ENCODE measurements at places on chromosomes 2 and 18.

DNA sequence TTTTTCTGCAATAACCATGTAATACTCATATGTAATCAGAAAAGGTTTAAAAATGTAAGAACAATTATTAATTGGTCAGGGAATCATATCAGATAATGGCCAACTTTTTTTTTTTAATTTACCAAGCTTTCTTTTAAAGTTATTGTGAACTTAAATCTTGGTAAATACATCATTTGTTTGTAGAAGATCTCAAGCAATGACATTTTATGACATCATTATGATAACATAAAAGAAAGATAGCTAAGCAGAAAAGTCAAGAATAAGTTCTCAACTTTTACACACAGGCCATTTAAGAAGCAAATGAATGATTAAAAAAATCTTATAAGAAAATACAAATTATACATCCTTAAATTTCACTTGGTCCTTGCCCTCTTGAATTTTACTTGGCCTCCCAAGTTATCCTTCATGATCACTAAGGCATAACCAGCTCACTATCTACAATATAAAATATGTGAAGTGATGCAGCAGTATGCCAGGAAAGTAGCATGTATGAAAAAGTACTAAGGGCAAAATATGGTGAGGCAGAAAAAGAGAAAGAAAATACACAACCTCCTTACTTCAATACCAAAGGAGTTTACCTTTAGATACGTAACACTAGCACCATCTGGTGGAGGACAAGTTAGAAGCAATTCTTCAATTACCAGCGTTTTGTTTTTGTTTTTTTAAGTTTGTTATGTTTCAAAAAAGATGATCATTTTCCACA lies 116.6 kb downstream of the SRBD1 start:
- DNase-seq: peak; percentile 39

GRCh38 chr2:210177769-210178168 lies 6.6 kb upstream of the KANSL1L start:
- DNase-seq: peak; percentile 59

GRCh38 chr2:227788561-227789018 lies 25.1 kb upstream of the CCL20 start:
- no peak for DNase-seq

GRCh38 chr2:98917031-98917471 lies 19.0 kb downstream of the CRACDL start:
- DNase-seq: no peak

DNA sequence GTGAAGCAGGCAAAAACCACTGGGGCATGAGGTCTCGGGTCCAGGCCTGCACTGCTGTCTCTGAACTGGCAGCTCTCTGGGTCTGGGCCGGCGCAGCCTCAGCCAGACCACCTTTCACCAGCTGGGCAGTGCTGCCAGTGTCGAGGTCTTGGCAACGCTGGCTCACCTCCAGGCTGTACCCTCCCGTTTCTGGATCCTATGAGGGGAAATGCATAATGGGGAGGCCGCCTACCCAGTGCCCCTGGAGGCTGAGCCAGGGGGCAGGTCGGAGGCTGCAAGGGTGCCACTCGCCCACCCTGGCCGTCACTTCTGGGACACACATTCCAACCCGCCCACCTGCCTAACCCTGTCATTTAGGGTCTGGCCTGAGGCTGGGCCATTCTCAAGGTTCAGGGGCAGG lies 24.6 kb downstream of the KIF1A start:
- no peak for DNase-seq

GRCh38 chr18:49491534-49491856 lies 4.5 kb upstream of the C18orf32 start:
- DNase-seq: no peak

DNA sequence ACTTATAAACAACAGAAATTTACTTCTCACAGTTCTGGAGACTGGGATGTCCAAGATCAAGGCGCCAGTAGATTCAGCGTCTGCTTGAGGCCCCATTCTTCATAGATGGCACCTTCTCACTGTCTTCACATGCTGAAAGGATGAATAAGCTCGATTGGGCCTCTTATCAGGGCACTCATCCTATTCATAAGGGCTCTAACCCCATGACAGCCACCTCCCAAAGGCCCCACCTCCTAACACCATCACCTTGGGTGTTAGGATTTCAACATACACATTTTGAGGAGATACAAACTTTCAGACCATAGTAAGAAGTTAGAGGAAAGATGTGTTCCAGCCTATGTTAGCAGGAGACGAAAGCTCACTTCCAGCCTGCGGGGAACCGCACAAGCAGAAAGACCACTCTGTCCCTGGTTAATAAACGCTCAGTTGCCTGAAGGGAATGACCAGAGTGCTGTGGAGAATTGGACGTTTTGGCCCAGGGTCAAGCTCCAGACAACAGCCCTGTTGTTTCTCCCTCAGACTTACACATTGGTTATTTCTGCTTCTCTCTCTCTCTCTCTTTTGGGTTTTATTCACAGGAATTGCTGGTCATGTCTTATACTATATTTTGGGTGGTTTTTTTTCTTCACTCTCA lies 90.3 kb downstream of the MAPRE2 start:
- no peak for DNase-seq

DNA sequence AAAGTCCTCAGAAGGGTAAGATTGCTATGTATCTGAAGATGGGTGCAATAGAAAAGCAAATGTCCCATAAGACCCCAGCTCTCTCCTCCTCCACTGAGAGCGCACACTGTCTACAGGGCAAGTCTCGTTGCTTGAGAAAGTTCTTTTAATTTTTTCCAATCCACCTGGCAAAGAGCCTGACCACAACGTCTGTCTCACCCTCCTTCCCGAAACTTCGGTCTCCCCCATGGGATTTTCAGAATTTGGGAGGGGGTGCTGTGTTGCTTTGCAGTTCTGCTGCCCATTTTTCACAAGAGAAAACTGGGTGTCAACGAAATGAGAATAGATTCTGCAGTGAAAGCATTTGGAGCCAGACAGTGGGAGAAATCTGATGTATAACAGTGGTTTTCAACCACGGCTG lies 40.4 kb downstream of the SERTAD2 start:
- DNase-seq: no peak

DNA sequence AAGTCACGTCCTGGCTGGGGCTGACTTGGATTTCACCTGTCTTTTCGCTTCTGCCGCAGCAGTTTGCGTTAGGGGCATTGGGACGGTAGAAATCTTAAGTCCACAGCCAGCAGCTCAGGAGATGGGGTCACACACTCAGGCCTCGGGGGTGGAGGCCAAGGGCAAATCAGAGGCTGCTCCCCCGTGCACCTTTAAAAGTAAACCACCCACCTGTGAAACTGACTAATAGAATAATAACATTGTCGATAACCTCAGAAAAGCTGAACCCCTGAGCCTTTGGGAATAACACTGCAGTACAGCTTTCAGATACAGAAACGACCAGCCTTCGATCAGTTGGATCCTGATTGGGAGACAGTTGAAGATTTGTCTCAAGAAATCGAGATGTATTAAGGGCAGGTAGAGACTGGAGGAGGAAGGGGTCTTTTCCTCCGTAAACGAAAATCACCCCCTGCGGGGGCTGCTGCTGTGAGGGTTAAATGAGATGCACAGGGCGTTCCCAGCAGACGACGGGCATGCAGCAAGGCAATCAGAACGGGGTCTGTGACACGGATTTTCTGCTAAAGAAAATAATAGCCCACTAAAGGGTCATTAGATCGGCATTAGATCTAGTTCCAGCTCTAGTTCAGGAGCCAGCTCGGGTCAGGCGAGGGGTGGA lies 16.4 kb upstream of the NFATC1 start:
- no peak for DNase-seq

DNA sequence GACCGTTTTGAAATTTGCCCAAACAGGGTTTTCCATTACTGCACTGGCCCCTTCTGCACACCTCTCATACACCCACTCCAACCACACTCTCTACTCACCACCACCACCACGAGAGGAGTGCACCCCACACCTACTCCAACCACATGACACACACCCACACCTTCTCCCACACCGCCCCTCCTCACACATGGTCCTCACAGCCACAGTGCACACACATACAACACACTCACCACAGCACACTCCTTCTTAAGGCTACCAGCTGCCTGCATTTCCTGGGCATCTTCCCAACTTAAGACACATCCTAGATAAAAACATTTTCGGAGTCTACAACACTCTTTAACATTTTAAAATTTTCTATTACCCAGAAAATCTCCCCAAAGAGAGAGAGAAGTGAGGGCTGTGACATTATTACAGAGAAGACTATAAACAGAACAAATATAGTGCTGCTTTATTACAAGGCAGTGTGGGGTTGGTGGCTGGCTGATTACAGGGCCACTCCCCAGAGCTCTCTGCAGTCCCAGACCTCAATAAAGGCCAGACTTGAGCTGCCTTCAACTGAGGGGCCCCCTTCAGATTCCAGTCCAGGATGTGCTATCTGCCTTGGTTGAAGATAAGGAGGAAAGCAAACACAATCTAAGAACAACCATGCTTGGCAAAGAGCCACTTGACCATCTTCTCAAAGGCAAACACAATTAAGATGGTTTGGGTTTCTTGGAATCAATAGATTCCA lies 36.1 kb downstream of the NHEJ1 start:
- DNase-seq: peak; percentile 24

DNA sequence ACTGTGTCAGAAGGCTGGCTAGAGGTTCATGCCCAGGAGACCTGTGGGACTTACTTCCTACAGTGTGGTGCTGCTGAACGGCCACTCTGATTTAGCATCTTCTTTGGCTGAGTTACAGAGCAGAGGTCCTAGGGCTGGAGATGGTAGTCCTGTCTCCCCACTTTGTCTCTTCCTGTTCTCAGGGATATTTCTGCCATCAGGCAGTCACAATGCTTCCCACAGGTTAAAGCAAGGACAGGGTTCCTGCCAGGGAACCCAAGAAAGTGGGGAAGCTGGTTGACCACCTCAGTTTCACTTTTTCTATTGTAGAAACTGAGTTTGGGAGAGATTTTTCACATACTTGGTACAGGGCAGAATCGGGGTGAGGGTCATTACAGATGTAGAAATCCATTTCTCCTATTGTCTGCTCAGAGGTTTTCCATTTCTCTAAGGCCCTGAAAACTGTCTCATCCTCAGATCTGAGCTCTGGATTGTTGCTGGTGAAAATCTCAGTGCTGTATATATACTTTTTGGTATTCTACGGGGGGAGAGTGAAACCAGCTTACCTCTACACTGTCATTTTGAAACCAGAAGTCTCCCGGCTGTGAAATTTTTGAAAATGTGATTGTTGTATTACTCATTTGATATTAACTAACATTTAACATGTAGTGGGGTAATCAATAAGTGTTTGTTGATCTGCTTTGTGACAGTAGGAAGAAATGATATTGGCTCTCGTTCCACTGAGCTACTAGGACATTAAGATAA lies 37.0 kb upstream of the MEP1B start:
- DNase-seq: no peak

DNA sequence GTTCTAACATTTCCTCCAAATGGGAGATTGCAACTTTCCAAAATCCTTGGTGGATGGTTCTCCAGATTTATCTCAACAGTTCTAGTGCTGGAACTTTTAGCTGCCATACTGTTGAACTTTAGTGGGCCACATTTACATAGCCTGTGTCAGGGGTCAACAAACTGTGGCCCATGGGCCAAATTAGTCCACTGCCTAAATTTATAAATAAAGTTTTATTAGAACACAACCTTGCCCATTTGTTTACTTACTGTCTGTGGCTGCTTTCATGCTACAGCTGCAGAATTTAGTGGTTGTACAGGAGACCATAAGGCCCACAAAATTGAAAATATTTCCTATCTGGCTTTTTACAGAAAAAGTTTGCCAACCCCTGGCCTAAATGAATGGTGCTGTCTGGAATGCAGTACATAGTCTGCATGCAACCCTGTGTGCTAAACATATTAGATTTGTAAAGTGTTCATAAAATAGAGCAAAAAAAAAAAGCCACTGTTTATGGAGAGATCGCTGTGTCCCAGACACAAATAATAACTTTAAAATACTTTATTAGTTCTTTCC lies 30.3 kb downstream of the MGAT5 start:
- DNase-seq: no peak

- no peak for DNase-seq
Measured at GRCh38 chr2:120566331-120567035, 169.2 kb upstream of the GLI2 start.

DNA sequence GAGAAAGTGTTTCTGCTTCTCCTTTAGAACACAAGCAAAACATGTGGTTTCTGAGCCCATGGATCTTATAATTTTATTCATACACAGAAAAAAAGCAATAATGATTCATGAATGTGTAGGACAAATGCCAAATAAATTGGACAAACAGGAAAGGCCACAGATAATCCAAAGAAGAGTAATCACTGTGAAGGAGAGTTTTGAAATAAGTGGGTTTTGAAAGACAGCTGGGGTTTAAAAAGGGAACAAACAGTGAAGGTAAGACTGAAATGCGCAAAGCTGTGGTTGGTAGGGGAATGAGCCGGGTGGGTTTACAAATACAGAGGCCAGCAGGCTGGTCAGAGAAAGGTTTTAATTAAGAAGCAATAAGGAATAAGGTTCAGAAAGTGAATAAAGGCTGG lies 50.0 kb upstream of the MBOAT2 start:
- no peak for DNase-seq

GRCh38 chr18:12911025-12911928 lies 27.2 kb upstream of the PTPN2 start:
- no peak for DNase-seq

DNA sequence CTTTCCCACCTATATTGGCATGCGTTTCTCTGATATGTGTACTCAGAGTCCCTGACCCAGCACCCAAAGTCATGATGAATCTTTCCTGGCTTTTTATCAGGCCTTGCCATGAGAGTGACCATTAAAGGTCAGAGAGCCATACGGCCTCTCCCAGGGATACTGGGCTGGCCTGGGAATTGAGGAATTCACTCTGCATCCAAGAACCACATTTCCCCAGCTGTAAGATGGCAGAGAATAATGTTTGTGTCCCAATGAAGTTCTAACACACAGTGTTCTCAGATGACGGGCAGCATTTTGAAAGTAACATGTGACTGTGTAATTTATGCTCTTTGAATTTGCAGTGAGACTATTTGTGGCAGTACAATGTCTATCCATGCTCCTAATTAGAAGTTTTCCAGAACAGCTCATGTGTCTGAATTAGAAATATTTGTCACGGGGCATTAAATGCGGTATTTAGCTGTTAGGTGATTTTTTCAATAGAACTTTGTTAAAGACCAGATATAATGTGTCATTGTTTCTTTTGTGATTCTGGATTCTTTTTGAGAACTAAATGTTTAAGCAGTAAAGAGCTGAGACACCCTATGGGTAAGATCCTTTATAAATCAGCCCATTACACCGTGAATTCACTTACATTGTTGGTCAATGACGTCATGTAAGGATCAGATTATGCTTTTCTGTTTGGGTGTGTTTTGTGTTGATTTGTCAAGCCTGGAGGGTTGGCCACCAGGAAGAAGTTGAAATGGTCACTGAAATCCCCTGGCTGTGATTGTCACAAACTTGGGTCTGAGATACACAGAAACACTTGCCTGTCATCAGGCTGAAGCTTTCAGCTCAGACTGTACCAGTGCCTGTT lies 7.3 kb upstream of the SLC3A1 start:
- DNase-seq: no peak
